ENCODE measurements at places on chromosomes 11 and 22. TPM values are rescaled to one million over a fixed set of nuclear protein-coding genes. Genes with fewer than 3 reads are reported as not detected.

VWCE gene
- total RNA-seq = 14.9 TPM

H19 gene
- total RNA-seq = 518 TPM

RNF215 gene
- total RNA-seq = 29.5 TPM

ART5 gene
- 0.34 TPM for total RNA-seq

PDGFD gene
- 0.86 TPM for total RNA-seq

GSTP1 gene
- 486 TPM for total RNA-seq

MYO7A gene
- 0.09 TPM for total RNA-seq

IGSF9B gene
- total RNA-seq = 0.79 TPM

OR8D1 gene
- total RNA-seq = under 0.01 TPM

CXCR5 gene
- total RNA-seq = not detected

C22orf31 gene
- not detected for total RNA-seq

CLDN5 gene
- 0.43 TPM for total RNA-seq

C11orf65 gene
- 1.6 TPM for total RNA-seq

IGLL5 gene
- not detected for total RNA-seq

RAB38 gene
- 1.1 TPM for total RNA-seq

EXPH5 gene
- 1.5 TPM for total RNA-seq

C11orf97 gene
- total RNA-seq = not detected

TRIM6 gene
- total RNA-seq = 2.5 TPM

VPREB1 gene
- total RNA-seq = not detected

TMEM109 gene
- 23.8 TPM for total RNA-seq

FDXACB1 gene
- total RNA-seq = 1.6 TPM

SLC43A3 gene
- 13.1 TPM for total RNA-seq

TRIM48 gene
- total RNA-seq = not detected

MMP1 gene
- total RNA-seq = 3.1 TPM

APOL3 gene
- total RNA-seq = 26.5 TPM

TSKU gene
- 9.3 TPM for total RNA-seq

UPK3A gene
- not detected for total RNA-seq

THOC5 gene
- 70.8 TPM for total RNA-seq

BEST1 gene
- total RNA-seq = 4.6 TPM

PEX26 gene
- total RNA-seq = 8.7 TPM

DDTL gene
- 4.1 TPM for total RNA-seq

PACSIN2 gene
- 32.0 TPM for total RNA-seq

CBLIF gene
- not detected for total RNA-seq

SOX10 gene
- total RNA-seq = not detected

MED17 gene
- 15.4 TPM for total RNA-seq

HSPB2 gene
- 0.63 TPM for total RNA-seq

KRTAP5-6 gene
- total RNA-seq = not detected

OSM gene
- total RNA-seq = not detected

DDI1 gene
- not detected for total RNA-seq

CCDC89 gene
- 7.1 TPM for total RNA-seq

ACCS gene
- 23.3 TPM for total RNA-seq

SMTN gene
- total RNA-seq = 99.7 TPM

C11orf87 gene
- 0.16 TPM for total RNA-seq

C1QTNF5 gene
- 6.9 TPM for total RNA-seq

CTSW gene
- not detected for total RNA-seq

LRRN4CL gene
- 36.9 TPM for total RNA-seq

MGAT3 gene
- under 0.01 TPM for total RNA-seq

LARGE2 gene
- total RNA-seq = not detected

MIAT gene
- total RNA-seq = 3.5 TPM

TNNI2 gene
- not detected for total RNA-seq

RIMBP3B gene
- under 0.01 TPM for total RNA-seq

TMEM151A gene
- 0.09 TPM for total RNA-seq

MYOD1 gene
- total RNA-seq = not detected

LDHAL6A gene
- total RNA-seq = not detected

SMIM35 gene
- total RNA-seq = not detected

Measured in bronchial smooth muscle cell (primary cell).